ENCODE measurements at places on chromosomes 12 and 14. TPM values are rescaled to one million over a fixed set of nuclear protein-coding genes. Genes with fewer than 3 reads are reported as not detected.
A peak's percentile ranks its signal among the peaks of the same experiment; 100 is the strongest.

DNA sequence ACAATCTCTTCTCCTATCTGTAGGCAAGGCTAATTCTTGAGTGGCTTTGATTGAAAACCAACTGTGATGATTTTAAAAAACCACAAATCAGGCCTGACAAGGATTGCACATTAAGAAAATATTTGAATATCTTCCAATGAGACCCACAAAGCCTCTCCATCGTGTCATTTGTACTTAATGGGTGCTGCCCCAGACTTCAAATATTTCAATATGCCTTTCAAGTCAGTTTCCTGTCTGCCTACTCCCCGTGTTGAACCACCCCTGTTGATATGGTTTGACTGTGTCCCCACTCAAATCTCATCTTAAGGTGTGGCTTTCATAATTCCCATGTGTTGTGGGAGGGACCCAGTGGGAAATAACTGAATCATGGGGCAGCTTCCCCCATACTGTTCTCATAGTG, 159.7 kb upstream of the EGLN3 start:
- DNase-seq = no peak

DNA sequence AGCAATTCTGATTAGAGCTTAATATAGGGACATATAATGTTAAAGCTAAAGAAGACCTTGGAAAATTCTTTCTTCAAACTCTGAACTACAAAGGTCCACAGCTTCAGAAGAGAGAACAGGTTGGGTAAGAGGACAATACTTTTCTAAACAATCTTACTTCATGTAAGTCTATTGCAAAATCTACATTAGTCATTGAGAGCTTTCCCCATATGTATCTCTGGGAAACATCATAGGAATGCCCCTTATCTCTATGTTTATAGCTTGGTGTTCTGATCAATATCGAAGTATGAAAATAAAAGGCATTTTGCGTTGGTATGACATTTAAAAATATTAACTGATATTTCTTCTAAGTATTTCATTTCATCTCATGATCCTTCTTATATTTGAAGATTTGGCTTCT, 962.6 kb downstream of the AACS start:
- DNase-seq = no peak

GRCh38 chr14:99677231-99678140, 6.6 kb upstream of the CYP46A1 start:
- DNase-seq = peak; percentile 72

FGF23 gene
- 4.3 TPM for total RNA-seq

- no peak for DNase-seq
These were observed 7.5 kb downstream of the LAG3 start for GRCh38 chr12:6779708-6780432.

KRT76 gene
- 2.2 TPM for total RNA-seq

DNA sequence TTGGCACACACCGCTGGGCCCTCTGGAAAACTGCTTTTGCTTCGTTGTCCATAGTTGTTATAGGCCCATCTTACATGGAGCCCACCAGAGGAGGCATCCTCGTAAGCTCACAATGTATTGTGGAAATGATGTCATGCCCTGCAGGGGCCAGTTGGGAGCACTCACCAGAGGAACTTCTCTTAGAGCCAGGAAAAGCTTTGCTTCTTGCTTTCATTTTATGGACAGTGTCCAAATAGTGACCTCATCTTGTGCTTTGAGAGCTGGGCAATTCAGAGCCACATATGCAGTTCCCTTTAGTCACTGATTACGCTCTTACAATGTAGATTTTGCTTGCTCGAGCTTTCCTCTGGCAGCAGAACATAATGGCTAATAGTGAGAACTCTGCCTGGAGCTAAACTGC, 275.6 kb downstream of the AACS start:
- DNase-seq = peak; percentile 88

DNA sequence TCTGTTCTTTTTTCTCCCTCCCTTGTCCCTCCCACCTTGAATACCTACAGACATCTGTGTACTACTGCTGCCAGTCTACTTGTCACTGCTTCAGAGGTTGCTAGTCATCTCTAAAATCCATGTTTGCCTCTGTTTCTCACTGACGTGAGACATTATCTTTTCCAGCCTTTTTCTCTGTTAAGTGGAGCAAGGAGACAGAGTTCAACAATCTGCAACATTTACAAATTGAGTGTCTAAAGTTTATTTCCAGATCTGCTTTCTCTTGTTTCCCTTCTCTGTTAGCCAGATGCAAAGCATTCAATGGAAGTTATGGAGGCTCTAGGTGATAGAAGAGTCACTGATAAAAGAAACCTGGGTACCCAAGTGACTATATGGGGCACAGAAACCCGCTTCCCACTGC, 47.5 kb upstream of the CNTN1 start:
- no peak for DNase-seq

All from umbilical cord (tissue), 2 donors.